Stimulated activated CD8-positive, alpha-beta memory T cell treated with anti-CD3 and anti-CD28 coated beads, Interleukin-2, amount 100 ng/mL, for 1 hour (primary cell): ENCODE measurements at places on chromosomes 6 and 20.

- no peak for DNase-seq
Measured at GRCh38 chr6:127397729-127398630, 54.6 kb upstream of the ECHDC1 start.

GRCh38 chr6:154106251-154106650, 67.2 kb downstream of the OPRM1 start:
- DNase-seq, result no peak

GRCh38 chr6:139452148-139452876, 77.9 kb upstream of the CITED2 start:
- DNase-seq, result no peak

- DNase-seq, result no peak
Measured at GRCh38 chr6:125759184-125759902, 9.9 kb downstream of the HEY2 start.

- no peak for DNase-seq
Measured at GRCh38 chr20:2022163-2022562, 28.3 kb upstream of the PDYN start.

GRCh38 chr20:47189060-47189459, 167.4 kb downstream of the ZMYND8 start:
- DNase-seq, result no peak

- DNase-seq, result no peak
Measured at GRCh38 chr20:25580711-25581110, 4.6 kb downstream of the NINL start.

DNA sequence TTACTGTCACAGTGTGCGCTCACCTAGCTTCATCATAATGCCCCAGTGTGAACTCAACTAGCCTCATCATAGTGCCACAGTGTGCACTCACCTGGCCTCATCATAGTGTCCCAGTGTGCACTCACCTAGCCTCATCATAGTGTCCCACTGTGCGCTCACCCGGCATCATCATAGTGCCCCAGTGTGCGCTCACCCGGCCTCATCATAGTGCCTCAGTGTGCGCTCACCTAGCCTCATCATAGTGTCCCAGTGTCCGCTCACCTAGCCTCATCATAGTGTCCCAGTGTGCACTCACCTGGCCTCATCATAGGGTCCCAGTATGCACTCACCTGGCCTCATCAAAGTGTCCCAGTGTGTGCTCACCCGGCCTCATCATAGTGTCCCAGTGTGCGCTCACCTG, 10.6 kb downstream of the TMEM242 start:
- DNase-seq, result no peak

DNA sequence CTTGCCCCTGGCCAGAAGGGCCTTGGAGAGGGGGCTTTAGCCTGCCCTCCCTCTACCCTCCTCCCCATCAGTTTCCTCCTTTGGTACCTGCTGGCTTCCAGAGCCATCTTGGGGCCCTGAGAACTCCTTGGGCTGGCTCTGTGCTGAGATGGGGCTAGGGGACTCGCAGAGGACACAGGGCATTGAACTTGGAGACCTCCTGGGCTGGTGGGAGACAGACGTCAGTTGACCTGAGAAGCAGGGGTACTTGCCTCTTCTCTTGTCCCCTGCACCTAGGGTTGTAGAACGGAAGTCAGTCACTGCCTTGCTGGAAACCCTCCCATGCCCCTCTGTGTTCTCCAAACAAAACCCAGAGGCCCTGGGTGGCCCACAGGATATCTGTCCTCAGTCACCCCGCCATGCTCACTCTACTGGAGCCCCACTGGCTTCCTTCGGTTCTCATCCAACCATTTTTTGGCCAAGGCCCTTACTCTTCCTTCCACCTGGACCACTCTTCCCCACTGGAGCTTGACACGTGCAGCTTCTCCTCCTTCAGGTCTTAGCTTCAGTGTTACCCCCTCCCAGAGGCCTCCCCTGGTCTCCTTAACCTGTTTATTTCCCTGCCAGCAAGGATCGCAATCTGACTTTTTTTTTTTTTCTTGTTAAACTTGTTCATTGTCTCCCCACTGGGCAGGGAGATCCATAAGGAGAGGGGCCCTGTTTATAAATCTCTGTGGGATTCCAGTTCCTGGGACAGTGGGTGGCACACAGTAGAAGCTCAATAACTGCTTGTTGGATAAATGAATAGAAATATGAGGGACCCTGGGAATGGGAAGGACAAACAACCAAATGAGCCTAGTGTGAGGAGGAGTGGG, 971 bp downstream of the RBCK1 start:
- DNase-seq, result no peak

DNA sequence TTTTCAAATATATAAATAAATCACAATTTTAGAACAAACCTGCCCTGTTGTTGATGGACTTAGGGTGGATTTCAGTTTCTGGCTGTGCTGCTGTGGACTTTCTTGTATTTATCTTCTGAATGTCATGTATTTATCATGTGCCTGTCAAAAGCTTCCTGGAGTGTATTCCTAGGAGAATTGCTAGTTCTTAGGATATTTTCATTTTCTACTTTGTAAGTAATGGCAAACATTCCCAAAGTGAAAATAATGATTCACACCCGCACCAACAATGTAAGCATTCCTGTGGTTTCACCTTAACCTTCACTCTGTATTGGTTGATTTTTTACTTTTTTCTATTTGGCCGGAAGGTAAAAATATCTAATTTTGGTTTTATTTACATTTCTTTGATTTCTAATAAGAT, 387.8 kb downstream of the SMOC2 start:
- DNase-seq, result no peak

DNA sequence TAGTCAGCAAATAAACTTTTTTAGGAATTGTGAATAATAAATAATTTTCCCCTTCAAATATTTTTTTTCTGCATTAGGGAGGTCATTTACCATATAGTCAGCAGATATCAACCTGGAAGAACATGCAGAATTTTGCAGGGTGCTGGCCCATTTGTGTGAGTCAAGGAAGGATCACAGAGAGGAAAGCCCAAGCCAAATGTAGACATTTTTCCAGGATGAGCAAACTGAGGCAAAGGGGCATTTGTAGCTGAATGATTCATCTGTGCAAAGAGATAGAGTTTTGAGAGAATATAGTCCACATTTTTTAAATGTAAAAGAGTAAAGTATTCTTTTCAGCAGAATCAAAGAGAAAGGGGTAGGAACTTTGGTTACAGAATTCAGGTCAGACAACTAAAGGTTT, 555.5 kb upstream of the MARCKS start:
- no peak for DNase-seq

- no peak for DNase-seq
Measured at GRCh38 chr6:165858586-165858985, 195.5 kb upstream of the PDE10A start.

GRCh38 chr6:44478158-44478557, 90.7 kb downstream of the CDC5L start:
- no peak for DNase-seq

- DNase-seq, result no peak
Measured at GRCh38 chr20:57749131-57749690, 39.4 kb upstream of the PMEPA1 start.

DNA sequence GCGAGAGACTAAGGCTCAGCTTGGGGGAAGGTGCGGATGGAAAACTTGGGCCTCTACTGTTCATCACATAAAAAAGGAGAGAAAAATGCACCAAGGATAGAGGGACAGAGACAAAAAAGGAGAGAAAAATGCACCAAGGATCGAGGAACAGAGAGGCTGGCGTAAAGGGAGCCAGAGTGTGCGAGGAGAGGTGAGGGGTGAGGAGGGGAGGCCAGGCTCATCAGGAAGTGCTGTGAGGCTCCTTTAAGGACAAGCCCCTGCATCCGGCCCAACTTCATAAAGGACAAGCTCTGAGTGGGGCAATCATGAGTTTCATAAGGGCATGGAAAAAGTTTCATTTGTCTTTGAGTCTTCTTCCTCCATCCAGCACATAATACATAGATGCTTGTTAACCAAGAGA, 117.2 kb upstream of the NXT1 start:
- DNase-seq, result no peak

DNA sequence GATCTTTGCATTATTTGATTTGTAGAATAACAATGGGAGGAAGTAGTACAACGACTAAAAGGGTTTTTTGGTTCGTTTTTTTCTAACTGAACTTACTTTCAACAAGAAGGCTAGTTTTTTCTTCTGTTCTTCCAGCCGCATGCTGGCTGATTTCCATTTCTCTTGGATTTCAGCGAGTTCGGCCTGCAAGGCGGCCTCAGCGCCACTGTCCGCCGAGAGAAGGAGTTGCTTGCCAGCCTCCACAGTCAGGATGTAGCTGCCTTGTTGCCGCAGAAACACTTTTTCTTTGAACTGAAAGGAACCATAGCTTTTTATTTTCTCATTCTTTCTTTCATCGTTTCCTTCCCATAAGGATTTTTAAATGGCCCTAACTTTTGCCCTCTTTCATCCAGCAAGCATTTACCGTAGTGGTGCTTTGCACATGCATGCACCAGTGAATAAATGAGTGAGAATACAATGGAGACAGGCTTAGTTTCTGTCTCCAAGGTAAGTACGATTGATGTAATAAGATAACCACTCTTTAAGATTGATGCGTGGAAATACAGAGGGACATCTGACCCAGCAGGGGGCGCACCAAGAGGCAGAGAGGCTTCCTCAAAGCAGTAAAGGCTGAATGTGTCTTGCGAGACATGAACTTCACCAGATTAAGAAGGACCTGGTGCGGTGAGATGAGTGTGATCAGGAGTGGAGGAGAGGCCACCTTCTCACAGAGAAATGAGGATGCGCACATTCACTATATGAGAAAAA, 398.8 kb downstream of the ESR1 start:
- DNase-seq, result peak; percentile 7

DNA sequence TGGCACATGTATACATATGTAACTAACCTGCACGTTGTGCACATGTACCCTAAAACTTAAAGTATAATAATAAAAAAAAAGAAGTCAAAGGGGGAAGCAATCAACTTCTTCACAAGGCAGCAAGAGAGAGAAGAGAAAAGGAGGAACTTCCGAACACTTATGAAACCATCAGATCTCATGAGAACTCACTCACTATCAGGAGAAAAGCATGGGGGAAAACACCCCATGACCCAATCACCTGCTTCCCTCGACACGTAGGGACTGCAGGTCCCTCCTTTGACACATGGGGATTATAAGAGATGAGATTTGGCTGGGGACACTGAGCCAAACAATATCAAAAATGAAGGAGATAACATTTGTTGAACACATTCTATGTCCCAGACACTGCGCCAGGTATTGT, 94.8 kb upstream of the PHACTR1 start:
- no peak for DNase-seq

DNA sequence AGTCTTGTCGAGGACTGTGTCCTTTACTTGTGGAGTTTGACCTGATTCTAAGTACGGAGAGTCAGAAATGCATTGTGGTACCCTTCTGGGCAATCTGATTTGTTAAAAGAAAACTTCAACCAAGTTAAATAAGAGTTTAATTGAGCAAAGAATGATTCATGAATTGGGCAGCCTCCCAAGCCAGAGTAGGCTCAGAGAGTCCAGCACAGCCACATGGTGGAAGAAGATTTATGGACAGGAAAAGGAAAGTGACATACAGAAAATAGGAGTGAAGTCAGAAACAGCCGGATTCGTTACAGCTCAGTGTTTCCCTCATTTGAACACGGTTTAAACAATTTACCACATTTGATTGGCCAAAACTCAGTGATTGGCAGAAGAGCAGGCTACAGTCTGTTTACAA, 329.2 kb downstream of the DHX35 start:
- DNase-seq, result no peak

DNA sequence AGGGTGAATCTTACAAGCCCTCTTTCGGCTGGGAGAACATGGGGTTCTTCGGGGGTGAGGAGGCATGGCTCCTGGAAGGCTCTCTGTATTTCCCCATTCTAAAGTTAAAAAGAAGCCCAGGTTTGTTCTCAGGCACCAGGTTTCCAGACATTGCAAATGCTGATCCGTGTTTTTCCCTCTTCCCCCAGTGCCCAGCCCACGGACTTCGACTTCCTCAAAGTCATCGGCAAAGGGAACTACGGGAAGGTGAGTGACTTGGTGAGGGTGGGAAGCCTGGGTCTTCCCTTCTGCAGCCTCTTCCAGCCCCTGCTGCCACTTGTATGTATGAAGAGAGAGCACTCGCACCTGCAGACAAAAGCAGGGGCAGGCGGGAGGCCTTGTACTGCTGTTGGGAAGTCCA, 8.7 kb downstream of the SGK2 start:
- DNase-seq, result no peak

DNA sequence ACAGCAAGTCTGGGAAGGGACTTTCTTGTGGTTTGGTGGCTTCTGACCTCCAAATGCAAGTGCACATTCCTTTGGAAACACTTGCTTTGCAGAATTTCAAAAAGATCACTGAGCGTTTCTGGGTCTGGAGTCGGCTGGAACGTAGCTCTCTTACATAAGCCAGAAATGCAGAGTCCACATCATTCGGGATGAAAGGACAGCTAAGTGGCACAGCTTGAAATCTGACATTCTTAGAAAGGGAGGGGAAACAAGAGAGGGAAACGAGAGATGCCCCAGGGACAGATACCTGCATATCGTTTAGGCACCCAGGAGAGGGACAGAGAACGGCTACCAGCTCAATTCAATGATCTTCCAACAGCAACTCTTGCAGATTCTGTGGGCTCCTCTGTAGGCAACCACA, 118.7 kb downstream of the NFATC2 start:
- DNase-seq, result no peak

- no peak for DNase-seq
Measured at GRCh38 chr6:31737315-31737990, 1.1 kb upstream of the CLIC1 start.

- DNase-seq, result no peak
Measured at GRCh38 chr20:1338801-1339200, 9.9 kb upstream of the SDCBP2 start.
